AG04449 (cell line): ENCODE measurements at places on chromosomes 16 and 17.

- no peak for DNase-seq
Observed at GRCh38 chr17:1992541-1992940, 32.6 kb downstream of the RTN4RL1 start.

DNA sequence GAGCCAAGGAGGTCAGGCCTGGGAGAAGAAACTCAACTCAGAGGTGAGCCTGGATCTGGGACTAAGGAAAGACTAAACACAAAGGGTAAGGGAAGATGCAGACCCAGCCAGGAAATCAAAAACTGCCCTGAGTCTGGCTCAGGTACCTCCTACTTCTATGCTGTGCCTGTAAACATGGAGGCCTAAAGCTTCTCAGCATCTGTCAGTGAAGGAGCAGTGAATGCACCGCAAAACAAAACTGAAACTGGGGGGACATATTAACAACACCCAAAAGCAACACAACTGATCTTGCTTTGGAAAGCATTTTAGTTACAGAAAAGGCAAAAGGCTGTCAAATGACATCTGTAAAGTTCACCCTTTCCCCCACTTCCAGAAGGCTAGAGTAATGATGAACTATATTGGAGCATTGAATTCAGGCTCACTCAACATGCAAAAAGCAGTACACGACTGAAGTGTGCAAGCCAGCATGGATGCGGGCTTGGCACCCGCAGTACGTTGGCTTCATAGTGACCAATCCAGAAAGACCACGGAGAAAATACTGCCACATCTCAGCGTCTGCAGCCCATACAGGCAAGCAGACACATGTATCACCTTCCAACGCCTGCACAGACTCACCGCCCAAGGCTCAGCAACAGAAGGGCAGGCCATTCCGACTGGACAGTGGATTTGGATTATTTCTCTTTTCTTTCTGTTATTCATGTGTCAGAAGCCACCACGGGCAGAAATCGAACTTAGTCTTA lies 3.8 kb downstream of the TBC1D16 start:
- no peak for DNase-seq

DNA sequence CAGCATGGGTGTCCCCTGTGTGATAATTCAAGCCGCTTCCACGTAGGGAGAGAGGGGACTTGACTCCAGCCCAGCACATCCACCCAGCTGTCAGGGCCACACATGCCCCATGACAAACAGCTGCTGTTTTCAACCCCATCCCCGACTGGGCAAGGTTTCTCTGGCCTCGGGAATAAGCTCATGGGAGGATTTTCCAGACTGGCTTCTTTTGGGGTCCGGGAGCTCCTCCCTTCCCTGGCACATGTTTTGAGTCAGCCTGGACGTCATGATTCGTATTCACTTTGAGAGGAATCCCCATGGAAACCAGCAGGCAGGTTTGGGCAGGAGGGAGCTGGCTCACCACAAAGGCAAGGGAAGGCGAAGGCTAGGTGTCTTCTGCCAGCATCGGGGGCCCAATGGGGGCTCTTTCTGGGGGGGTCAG lies 156.4 kb downstream of the CMIP start:
- DNase-seq: no peak

GRCh38 chr16:86375851-86376250 lies 134.5 kb upstream of the FOXF1 start:
- DNase-seq: no peak

DNA sequence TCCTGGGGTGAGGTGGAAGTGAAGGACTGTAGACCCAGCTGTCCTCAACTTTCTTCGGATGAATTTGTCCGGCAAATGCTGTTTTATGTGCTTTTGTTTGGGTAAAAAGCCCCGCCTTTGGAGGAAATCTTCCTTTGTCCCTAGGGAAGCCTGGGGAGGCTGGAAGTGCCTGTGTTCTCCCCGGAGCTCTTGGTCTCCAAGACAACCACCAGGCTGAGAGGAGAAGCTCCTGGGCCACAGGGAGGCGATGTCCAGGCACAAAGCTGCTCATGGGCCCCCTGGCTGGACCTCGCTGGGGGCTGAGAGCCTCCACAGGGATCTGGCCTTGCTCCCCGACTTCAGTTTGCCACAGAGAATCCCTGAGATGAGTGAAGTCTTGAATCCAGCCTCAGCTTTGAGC lies 293.1 kb upstream of the N4BP1 start:
- DNase-seq: no peak

- DNase-seq: no peak
Observed at GRCh38 chr16:74700438-74701225, at the start of gene MLKL. TSS of gene MLKL (minus strand) at chr16:74700862. CDS start at chr16:74695757, 5,105 bp downstream.
